Activated naive CD8-positive, alpha-beta T cell treated with anti-CD3 and anti-CD28 coated beads for 36 hours (primary cell): ENCODE measurements at places on chromosomes 12 and 14. TPM values are rescaled to one million over a fixed set of nuclear protein-coding genes. Genes with fewer than 3 reads are reported as not detected.

DNA sequence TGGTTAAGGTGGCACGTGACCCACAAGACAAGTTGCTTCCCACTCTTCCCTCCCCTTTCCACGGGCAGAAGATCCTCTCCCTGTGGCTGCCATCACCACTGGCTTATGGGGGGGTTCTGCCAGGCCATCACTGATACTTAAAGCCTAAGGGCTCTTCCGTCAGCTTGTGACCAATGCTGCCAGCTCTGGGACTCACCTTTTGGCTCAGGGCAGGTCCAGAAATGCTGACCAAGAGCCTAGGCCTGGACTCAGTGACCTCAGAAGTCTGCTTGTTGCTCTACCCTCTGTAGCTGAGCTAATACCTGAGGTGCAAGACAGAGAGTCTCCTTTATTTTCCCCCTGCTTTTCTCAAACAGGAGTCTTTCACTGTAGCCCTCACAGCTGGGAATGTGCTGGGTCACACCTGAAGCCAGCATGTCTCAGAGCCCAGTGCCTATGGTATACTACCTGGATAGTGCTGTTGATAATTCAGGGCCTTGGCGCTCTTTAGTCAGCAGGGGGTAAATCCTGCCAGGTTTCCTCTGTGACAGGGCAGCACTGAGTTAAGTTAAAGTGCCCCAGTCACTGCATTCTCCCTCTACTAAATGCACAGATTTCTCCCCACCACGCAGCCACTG is 19.7 kb downstream of the FGD4 start:
- no peaks in the 10 kb centered on the region for H3K27me3 ChIP-seq
- no peak for DNase-seq
- H3K4me1 ChIP-seq, result no peaks in the 10 kb centered on the region

The UBR7 gene
- total RNA-seq, result 41.6 TPM

DNA sequence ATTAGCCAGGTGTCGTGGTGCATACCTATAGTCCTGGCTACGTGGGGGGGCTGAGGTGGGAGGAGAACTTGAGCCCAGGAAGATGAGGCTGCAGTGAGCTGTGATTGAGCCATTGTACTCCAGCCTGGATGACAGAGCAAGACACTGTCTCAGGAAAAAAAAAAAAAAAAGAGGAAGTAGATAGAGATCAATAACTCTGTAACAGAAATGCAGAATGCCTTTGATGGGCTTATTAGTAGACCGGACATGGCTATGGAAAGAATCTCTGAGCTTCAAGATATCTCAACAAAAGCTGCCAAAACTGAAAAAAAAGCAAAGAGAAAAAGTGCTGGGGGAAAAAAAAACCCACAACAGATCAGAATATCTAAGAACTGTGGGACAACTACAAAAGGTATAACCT is 37.5 kb downstream of the GPR68 start:
- no peak for DNase-seq
- H3K27ac ChIP-seq, result no peak overlapping the region
- H3K4me3 ChIP-seq, result no peak overlapping the region
- peaks cover 69% of the 10 kb centered on the region for H3K36me3 ChIP-seq
- H3K27me3 ChIP-seq, result no peaks in the 10 kb centered on the region
- peaks cover 20% of the 10 kb centered on the region for H3K4me1 ChIP-seq

DNA sequence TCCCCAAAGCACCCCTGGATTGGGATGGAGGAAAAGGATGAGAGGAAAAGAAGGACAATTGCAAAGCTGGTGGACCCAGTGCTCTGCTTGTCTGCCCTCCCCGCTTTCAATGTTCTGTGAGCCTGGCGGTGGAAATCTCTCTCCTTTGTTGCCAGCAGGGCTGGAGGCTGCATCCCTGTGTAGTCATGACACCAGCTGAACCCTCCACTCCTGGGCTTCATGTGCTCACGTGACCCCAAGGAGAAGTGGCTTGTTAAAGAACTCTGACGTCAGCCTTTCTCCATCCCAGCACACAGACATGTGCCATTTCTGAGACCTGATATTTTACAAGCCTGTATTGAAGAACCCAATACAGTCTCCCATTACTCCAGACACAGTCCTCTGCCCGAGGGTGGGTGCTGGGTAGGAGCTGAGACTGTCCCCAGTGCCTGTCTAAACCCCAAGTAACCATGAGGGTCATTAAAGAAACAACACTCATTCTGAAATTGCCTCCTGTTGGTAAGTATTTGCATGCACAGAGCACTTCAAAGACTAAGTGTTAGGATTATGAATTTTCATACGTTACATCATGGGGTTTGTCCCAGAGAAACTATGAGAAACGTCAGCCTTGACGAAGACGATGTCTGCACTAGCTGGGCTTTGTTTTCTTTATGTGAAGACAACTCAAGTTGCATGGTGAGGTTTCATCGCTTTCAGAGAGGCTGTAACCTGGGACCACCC is 21.7 kb downstream of the GALNT16 start:
- no peak for DNase-seq
- H3K4me1 ChIP-seq, result no peaks in the 10 kb centered on the region
- no peaks in the 10 kb centered on the region for H3K36me3 ChIP-seq
- H3K4me3 ChIP-seq, result no peak overlapping the region

The LRTM2 gene
- total RNA-seq, result not detected

GRCh38 chr12:2773199-2773875 is 21.4 kb upstream of the FKBP4 start:
- no peaks in the 10 kb centered on the region for H3K27me3 ChIP-seq
- H3K36me3 ChIP-seq, result no peaks in the 10 kb centered on the region
- no peak for DNase-seq
- H3K27ac ChIP-seq, result no peak overlapping the region

DNA sequence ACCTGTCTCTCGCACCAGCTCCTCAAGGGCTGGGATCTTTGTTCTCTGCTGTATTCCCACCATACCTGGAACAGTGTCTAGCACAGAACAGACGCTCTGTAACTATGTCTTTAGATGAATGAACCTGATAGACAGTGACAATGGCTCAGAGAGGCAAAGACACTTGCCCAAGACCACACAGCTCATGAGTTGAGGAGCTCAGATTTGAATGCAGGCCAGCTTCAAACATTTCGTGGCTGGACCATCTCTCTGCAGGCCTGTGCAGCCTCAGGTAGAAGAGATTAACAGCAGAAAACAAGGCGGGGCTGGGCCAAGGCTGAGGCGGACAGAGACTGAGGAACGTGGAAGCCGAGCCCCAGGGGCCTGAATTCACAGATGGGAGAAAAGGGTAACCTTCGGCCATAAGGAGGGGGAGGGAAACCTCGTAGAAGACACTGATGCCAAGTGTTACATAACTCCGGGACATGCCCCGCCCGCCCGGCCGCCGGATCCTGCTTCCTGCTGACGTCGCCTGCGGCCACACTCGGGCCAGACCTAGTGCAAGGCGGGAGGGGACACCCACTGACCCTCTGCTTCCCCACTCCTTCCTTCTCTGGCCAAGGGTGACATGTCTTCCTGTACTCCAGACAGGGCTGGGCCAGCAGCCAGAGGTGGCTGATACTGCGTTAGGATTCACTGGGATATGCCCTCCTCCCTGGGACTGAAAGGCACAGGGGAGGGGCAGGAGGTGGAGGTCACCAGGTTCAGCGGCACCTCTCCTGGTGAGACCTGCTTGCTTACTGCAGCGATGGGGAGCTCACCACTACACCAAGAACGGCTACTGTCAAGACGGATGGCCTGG is 86.8 kb downstream of the RFLNA start:
- no peak overlapping the region for H3K27ac ChIP-seq
- peaks cover 3% of the 10 kb centered on the region for H3K36me3 ChIP-seq
- no peaks in the 10 kb centered on the region for H3K4me1 ChIP-seq

The TAS2R7 gene
- not detected for total RNA-seq

The SIRT4 gene
- total RNA-seq, result 1.9 TPM

The MANSC1 gene
- total RNA-seq, result 0.43 TPM

GRCh38 chr12:51785906-51786305 is 62.6 kb downstream of the FIGNL2 start:
- H3K27ac ChIP-seq, result no peak overlapping the region
- peaks cover 22% of the 10 kb centered on the region for H3K4me1 ChIP-seq
- H3K4me3 ChIP-seq, result no peak overlapping the region
- DNase-seq, result no peak

DNA sequence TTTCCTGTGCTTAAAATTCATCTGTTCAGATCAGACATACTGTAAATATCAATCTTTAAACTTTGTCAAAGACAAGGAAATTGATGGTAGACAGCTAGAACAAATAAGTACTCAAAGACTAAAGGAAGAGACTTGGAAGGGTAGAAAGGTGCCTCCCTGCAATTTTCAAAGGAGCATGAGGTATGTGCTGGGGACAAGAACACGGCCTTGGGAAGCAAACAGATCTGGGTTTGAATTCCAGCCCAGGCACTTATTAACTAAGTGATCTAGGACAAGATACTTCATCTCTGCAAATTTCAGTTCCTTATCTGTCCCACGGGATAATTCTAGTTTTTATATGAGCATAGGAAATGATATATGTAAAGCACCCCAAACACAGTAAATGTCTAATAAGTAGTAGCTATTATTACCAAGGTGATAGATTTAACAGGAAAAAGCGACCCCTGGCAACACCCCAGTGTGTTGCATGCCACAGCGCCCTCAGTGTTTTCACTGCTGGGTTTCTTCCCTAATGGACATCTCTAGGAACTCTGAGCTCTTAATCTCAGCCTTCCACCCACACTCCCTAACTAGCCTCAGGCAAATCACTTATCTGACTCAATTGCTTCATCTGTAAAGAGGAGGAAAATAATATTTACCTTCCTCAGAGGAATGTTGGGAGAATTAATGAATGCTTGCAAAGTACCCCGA is 44.7 kb upstream of the BMP4 start:
- H3K4me1 ChIP-seq, result no peaks in the 10 kb centered on the region
- no peak overlapping the region for H3K27ac ChIP-seq
- H3K27me3 ChIP-seq, result peaks cover 7% of the 10 kb centered on the region
- no peaks in the 10 kb centered on the region for H3K36me3 ChIP-seq
- no peak for DNase-seq

GRCh38 chr14:33349871-33350270 is 411.2 kb downstream of the NPAS3 start:
- H3K4me1 ChIP-seq, result no peaks in the 10 kb centered on the region
- H3K27ac ChIP-seq, result no peak overlapping the region
- no peak overlapping the region for H3K4me3 ChIP-seq

The ARHGDIB gene
- total RNA-seq, result 665 TPM

GRCh38 chr14:53330441-53330840 is 177.3 kb upstream of the DDHD1 start:
- no peak overlapping the region for H3K4me3 ChIP-seq
- no peaks in the 10 kb centered on the region for H3K4me1 ChIP-seq
- no peak overlapping the region for H3K27ac ChIP-seq
- no peaks in the 10 kb centered on the region for H3K27me3 ChIP-seq

The CACNA1C gene
- total RNA-seq, result 0.02 TPM

The GLT1D1 gene
- total RNA-seq, result 0.30 TPM

The FAM186B gene
- total RNA-seq, result 0.14 TPM

The GALNT8 gene
- not detected for total RNA-seq

- H3K4me1 ChIP-seq, result peaks cover 16% of the 10 kb centered on the region
- no peaks in the 10 kb centered on the region for H3K27me3 ChIP-seq
- DNase-seq, result no peak
- H3K36me3 ChIP-seq, result no peaks in the 10 kb centered on the region
Measured at GRCh38 chr14:51165415-51165814, 70.5 kb upstream of the TRIM9 start.

The WSCD2 gene
- not detected for total RNA-seq

DNA sequence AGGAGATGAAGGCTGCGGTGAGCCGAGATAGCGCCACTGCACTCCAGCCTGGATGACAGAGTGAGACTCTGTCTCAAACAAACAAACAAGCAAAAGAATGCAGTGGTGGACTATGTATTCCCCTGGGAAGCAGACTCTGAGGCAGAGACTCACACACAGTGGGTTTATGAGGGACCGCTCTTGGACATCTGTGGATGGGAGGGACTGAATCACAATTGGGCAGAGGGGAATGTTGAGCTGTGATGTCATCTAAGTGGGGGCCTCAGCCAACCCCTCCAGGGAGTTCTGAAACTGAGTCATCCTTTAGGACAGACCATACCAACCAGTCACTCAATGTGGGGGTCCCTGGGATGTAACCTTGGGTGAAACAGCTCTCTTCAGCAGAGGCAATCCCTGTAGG is 151.0 kb downstream of the SUDS3 start:
- no peak overlapping the region for H3K4me3 ChIP-seq
- H3K27ac ChIP-seq, result no peak overlapping the region
- no peak for DNase-seq
- H3K27me3 ChIP-seq, result no peaks in the 10 kb centered on the region
- H3K36me3 ChIP-seq, result no peaks in the 10 kb centered on the region
- H3K4me1 ChIP-seq, result no peaks in the 10 kb centered on the region

The CDH24 gene
- 0.49 TPM for total RNA-seq

The SOX5 gene
- total RNA-seq, result not detected

DNA sequence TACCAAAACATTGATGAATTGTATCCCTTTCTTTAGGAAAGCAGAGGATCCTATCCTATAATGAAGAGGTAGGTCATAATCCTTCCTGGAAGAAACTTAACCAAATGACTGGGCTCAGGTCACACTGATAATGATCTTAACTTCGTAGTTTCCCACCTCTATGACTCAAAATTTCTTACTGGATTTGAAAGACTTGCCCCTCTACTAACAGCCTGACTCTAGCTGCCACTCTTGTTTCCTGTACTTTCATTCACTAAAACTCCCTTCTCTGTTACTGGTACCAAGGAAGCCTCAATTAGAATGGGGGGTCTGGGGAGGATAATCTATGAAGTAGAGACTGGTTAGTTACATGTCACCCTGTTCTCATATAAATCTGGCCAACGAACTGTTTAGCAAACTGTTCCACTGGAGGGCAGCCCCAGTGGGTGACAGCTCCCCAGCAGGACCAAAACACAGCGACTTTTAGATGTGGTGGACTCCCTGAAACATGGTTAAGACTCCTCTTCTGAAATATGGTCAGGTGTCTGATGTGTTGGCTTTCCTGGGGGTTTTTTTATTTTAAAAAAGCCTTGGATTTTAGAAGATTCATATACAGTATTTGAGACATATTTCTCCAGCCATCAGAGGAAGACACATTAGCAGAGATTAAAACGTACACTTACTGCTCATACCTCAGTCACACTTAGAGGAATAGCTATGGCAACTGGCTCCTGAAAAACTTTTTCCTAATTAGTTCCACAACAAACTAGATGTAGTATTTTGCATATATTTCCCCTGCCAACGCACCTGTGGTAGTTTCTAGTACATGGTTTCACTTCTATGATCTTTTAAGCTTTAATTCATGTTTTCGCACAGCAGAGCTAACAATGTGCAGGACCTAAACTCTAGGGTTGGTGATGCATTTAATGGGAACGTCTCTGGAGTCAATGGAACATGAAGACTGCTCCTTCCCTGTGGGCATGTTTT is 72.3 kb downstream of the ACADS start:
- no peak overlapping the region for H3K4me3 ChIP-seq

- peak overlapping the region; percentile 1 for H3K4me3 ChIP-seq
- H3K27me3 ChIP-seq, result no peaks in the 10 kb centered on the region
- H3K27ac ChIP-seq, result peak overlapping the region; percentile 79
Measured at GRCh38 chr14:65180725-65181025, 78.4 kb upstream of the MAX start.

DNA sequence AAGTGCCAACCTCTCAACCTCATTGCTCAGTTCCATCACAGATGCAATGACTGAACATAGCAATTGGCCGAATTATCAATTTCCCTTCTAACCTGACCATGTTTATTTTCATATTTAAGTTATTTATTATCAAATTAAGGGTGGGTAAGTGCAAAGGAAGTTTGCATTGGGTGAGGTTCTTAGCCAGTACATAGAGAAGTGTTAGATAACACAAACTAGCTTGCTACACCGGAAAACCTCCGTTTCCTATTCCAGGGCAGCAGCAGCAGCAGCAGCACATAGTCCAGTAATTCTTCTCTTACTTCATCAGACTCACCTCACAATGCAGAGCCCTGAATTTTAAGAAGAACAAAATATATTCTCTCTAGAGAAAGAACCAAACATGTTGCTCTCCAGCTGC is 200.5 kb upstream of the OR4E1 start:
- no peak overlapping the region for H3K4me3 ChIP-seq
- DNase-seq, result no peak
- H3K36me3 ChIP-seq, result peaks cover 2% of the 10 kb centered on the region
- H3K27ac ChIP-seq, result peak overlapping the region; percentile 8
- H3K27me3 ChIP-seq, result no peaks in the 10 kb centered on the region
